ENCODE measurements at places on chromosomes 3 and 15.

DNA sequence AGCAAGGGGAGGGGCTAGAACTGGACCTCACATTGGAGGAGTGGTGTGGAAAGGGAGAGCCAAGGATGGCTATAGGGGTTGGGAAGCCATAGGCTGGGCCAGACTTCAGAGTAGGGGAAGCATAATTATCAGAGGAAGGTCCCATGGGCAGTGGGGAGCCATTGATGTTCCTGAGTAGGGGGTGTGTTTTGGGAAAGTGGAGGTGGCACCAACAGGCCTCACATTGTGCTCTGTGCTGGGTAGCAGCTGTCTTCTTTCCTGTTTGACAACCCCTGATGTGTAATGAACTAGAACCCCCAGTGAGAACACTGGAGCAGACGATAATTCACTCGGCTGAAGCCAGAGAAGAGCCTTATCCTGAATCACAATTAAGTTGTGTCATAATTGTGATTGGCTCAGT lies 41.2 kb downstream of the SLC6A11 start:
- no peak for DNase-seq

GRCh38 chr3:67655364-67656121 lies 1.1 kb upstream of the SUCLG2 start:
- DNase-seq = no peak

DNA sequence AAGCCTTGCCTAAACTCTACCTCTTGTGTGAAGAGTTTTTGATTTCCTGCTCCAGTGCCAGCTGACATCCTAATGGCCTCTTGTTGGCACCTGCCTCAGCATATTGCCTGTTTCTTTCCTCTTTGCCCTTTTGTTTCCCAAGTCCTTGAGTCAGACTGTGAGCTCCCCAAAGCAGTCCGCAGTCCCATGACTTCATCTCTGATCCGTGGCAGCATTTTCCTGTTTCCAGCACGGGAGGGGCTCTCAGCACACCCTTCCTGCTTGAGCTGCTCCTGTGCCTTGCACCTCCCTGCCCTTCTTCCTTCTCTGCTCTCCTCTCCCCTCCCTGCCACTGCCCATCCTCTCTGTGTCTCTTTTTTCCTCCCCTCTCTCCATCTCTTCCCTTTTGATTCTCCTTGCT lies 179.6 kb downstream of the EPHB1 start:
- DNase-seq = no peak

- peak; percentile 20 for DNase-seq
These were observed 815 bp upstream of the GRM2 start for GRCh38 chr3:51706021-51706485.

GRCh38 chr15:38961931-38962330 lies 397.3 kb upstream of the RASGRP1 start:
- no peak for DNase-seq

- DNase-seq = no peak
These were observed 90.0 kb downstream of the FAM174B start for GRCh38 chr15:92565351-92566125.

GRCh38 chr3:119774444-119774843 lies 7.5 kb upstream of the NR1I2 start:
- DNase-seq = no peak

DNA sequence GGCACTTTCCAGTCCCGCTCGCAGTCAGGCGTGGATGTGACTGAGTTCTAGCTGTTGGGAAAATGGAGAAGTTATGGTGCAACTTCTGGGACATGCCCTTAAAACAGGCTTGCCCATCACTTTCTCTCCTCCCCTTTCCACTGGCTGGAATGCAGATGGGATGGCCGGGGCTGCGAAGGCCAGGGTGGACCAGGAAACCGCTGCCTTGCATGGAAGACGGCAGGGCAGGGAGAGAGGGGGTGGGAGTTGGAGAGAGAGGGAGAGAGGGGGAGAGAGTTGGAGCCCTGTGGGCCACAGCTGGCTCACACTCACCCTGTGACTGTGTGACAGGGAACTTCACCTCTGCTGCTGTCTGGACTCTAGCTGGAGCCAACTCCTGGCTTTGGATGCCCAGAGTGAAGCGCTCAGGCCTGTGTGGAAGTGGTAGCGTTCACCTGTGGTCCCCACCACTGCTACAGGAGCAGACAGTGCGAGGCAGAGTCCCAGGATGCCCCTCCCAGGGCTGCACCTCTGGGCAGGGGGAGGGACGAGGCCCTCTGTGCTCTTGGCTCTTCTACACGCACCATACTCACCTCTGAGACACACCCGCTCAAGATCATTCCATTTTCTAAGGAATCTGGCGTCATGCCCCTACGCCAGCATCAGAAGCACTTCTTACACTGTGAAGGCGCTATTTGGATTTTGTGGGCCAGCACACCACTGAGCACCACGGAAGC lies 36.6 kb downstream of the KLHL25 start:
- DNase-seq = no peak

DNA sequence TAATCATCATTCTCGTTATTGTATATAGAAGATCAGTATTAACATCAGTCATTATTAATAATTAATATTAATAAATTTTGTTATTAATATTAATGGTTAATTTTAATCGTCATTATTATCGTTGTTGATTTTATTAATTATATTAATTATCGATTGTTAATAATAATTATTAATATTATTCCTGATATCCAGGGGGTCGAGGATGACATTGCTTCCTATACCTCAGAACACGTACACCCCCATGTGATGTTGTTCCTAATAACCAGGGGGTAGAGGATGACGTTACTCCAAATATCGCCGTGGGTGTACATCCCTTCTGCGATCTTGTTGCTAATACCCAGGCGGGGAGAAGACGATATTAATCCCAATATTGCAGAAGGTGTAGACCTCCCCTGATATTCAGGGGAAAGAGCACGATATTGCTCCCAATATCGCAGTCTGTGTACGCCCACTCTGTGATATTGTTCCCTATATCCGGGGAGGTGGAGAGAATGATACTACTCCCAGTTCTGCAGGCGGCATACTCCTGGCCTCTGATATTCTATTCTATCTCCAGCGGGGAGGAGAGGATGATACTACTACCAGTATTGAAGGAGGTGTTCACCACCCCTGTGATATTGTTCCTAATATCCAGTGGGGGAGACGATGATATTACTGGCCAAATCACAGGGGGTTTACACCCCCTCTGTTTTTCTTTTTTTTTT lies 22.3 kb upstream of the BMF start:
- no peak for DNase-seq

DNA sequence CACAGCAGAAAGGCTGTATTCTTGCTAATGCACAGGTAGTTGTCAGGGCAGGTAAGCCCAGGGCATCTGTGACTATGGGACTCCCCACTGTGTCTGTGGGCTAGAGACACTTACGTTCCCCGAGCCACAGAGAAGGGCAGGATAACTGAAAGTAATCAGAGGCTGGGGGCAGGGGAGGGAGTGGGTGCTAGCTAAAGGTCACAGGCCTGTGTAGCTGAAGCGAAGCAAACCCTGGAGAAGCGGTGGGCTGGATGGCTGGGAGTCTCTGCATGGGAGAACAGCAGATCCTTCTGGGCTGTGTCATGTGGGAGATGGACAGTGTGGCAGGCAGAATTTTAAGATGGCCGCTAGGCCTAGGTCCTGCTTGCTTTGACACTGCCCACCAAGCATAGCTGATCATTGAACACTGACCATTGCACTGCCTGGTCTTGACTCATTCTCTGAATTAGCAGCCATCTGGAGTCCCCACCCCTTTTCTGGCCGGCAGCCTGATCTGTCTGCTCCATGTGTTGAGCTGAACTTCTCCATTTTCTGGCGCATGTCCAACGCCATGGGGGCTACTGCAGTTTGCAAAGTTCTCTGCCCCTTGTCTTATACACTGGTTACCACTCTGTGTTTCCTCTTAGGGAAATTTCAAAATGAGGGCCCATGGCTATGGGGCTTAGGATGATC lies 110.0 kb downstream of the DGKG start:
- no peak for DNase-seq

All from NCI-H526 (cell line).